Suprapubic skin (tissue), 4 donors: ENCODE measurements at places on chromosomes 1 and 21.

- DNase-seq: no peak
Observed at GRCh38 chr1:225468270-225469020, 40.6 kb upstream of the LBR start.

- no peak for DNase-seq
Observed at GRCh38 chr1:6866825-6867224, 81.6 kb downstream of the CAMTA1 start.

DNA sequence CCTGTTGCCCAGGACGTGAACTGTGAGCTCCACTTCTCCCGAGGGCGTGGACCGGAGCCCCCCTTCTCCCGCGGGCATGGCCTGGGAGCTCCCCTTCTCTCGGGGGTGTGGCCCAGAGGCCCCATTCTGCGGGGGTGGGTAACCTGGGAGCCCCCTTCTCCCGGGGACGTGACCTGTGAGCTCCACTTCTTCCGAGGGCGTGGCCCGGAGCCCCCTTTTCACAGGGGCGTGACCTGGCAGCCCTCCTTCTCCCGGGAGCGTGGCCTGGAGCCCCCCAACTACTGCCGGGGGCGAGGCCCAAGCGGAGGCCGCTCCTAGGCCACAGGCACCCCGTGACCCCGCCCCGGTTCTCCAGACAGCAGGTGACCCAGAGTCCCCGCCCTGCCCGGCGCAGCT is 320 bp downstream of the C1orf174 start:
- no peak for DNase-seq

DNA sequence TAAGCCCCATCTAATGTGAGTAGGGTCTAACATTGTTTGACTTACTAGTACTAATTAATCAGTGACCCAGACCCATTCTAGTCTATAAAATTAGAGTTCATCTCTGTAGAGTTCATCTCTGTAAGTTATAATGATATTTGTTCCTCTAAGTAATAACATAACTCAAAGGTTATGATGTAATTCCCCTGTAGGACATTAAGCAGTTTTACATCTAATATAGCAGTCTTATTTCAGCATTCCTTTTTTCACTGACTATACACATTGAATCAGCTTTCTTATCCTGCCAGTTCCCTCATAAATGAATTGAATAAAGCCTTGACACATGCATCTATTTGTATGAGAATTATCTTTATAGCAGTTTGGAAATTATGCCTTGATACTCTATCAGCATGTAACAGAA is 90.9 kb downstream of the SH3GLB1 start:
- DNase-seq: no peak

DNA sequence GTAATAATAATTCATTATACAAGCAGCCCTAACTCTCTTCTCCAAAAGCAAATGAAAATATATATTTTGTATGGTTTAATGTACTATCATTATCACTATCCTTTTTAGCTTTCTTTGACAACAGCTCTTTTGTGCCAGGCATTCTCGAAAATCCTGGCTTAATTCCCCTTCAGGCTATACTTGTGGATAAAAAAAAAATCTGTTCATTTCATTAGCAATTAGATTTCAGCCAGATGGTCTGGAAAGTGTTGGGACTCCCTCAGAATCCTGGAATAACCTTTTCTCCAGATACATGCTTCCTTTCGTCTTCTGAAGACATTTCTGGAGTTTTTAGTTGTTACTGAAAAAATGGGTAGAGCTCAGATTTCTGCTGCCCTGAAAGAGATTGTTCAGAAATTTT is 83.4 kb upstream of the PLPPR4 start:
- DNase-seq: no peak

- DNase-seq: no peak
Observed at GRCh38 chr1:21304488-21304887, 14.2 kb upstream of the ECE1 start.

- DNase-seq: no peak
Observed at GRCh38 chr21:38439957-38440356, 58.3 kb downstream of the ERG start.

GRCh38 chr1:1013922-1014648 is 788 bp downstream of the ISG15 start:
- no peak for DNase-seq

GRCh38 chr1:205236951-205237475 is 9.3 kb downstream of the TMCC2 start:
- DNase-seq: no peak

DNA sequence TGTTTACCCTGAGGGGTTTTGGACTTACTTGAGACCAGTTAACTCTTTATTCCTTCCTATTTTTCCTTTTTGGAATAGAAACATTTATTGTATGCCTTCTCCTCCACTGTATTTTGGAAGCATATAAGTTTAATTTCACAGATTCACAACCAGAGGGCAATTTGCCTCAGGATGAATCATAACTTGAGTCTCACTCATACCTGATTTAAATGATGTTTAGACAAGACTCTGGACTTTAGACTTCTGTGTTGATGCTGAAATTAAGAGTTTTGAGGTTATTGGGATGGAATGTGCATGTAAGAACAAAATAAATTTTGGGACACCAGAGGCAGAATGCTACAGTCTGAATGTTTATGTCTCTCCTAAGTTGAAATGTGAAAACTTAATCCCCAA is 7.1 kb upstream of the ADAM30 start:
- DNase-seq: no peak

DNA sequence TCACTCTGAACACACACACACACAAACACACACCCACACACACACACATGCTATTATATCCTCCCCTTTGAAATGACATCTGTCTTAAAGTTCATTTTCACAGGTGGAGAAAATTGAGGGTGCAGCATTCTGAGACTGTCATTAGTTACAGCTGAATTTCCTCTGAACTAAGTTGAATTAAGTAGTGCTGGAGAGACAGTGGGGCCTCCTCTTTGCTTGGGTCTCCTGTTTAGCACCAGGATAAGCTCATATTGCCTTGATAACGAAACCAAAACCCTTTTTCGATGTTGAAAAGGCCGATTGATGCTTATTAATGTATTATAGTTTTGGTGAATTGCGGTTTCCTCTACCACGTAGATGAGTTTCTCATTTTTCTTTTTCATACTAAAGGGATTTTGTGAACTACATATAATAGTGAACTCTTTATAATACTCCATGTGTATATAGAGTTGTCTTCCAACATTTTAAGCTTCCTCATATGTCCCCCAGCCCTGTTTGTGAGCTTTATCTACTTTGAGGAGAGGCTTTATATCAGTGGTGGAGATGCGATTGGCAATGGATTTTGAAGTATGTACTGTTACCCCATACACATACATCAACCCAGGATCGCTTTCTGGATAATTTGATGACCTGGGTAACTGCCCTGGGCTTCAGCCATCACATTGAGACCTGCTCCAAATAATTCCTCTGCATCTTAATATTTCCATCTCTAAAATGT is 17.4 kb downstream of the DYNLT5 start:
- no peak for DNase-seq

- DNase-seq: no peak
Observed at GRCh38 chr1:175521249-175522040, 221.9 kb downstream of the TNR start.

- no peak for DNase-seq
Observed at GRCh38 chr1:174666248-174666647, 218.5 kb downstream of the GPR52 start.

DNA sequence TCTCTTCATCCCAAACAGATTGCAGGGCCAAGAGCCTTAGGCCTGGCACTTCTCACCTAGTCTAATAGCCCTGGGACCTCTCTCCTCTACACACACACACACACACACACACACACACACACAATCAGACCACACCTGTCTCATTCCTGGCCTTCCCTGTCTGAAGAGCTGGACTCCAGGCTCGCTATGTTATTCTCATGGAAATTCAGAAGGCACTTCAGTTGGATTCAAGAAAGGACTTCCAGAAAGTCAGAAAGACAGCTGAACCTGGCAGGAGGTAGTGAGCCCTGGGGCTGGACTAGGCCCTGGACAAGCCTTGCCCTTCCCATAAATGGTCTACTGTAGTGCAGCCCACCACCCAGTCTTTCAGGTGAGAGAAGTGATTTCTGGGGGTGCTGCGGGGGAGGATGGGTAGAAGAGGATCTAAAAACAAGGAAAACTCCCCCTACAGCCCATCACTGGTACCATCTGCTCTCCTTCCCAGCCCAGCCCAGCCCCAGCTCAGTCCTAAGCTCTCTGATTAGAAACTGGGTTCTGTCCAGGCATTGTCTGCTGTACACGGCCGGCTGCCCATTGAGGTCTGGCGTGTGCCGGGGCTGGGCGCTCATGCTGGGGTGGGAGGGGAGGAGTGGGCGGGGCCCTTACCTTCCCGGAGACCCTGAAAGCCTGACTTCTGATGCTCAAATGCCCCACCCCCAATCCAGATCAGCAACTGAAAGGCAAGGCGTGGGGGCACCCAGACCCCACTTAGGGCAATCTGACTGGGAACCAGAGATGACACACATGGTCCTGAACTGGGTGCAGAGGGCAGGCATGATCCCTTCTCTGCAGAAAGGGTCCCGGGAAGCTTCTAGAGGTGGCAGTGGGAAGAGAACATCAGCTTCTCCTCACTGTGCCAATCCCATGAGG is 2.5 kb downstream of the KIF21B start:
- DNase-seq: no peak

GRCh38 chr1:198253668-198254067 is 96.9 kb downstream of the NEK7 start:
- DNase-seq: no peak

- DNase-seq: no peak
Observed at GRCh38 chr1:171222936-171223335, 25.4 kb upstream of the FMO1 start.

DNA sequence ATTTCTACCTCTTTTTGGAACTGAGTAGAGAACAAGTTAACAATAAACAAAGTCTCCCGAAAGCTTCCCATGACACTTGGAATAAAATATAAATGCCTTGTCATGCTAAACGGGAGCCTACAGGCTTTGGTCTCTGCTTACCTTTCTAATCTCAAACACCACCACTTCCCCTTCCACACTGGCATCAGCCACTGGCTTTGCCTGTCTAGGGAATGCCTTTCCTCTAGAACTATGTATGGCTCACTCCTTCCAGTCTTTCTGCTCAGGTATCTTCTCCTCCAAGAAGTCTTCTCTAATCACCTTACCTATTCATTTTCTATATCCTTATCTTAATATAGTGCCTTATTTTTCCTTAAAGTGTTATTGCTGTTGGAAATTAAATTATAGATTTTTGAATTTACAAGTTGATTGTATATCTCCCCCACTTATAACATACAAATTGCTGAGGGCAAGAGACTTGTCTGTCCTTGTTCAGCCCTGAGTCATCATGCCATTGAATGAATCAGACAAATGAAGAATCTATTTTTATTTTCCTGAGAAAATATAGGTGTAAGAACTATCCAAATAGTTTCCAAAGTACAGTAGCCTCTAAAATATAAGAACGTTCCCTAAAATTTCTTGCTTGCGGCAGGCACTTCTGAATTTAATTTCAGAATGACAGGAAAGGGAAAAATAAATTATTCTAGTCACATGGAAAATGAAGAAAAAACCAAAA is 119.2 kb downstream of the TM2D1 start:
- DNase-seq: no peak

- no peak for DNase-seq
Observed at GRCh38 chr1:110159168-110159567, 8.9 kb downstream of the SLC6A17 start.

DNA sequence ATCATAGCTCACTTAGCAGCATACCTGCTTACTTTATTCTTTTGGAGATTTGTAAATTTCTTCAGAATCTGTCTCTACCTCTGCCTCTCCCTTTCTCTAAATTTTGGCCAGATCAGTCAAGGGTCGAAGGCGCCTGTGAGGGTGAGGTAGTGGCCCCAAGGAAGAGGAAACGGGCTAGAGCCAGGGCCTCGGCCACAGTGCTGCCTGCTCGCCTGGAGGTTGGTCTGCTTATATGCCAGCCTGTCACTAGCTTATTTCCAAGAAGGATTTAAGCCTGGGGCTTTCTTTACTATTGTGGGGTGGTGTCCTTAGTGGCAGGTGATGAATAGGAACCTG is 19.6 kb downstream of the PEX14 start:
- DNase-seq: no peak

DNA sequence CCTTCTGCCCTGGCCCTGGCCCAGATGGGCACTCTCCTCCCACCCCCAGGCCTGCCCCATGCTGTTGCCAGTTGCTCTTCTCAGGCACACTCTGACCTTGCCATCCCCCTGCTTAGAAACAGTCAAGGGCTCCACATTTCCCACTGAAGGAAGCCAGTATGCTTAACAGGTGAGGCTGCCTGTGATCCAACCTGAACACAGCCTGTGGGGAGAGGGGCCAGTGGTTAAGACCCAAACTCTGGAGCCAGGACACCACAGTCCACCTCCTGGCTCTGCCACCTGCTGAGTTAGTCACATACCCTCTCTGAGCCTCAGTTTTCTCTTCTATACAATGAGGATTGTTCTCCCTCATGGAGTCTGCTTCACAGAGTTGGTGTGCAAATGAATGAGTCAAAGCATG is 526.9 kb downstream of the MATN1 start:
- DNase-seq: peak; percentile 43

DNA sequence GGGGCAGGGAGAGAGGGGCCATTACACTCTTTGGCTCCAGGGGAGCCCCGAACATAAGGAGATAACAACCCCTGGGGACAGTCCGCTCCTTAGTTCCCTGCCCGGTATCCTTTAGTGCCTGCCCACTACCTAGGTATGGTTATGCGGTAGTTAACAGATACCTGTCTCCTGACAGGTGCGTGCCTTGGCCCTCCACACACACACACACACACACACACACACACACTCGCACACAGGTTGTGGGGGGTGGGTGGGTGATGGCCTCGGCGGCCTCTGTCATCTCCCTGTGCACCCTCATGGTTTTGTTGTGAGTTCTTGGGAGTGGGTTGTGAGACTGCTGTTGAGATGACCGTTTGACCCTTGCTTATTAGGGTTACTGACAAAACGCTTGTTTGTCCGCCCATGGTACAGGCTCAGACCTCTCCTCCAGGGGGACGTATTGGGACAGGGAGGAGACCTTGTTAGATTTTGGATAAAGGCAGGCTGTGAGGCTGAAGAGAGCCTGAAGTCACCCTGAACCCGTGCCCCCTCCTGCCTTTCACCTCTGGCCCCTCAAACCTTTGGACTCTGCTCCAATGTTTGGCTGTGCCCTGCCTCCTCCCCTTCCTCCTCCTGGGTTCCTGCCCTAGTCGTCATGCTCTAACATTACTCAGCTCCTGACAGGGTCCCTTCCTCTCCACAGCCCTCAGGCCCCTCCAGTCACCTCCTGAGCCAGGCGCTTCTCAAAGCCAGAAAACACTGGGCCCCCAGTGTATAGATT is 979 bp downstream of the RASSF5 start:
- no peak for DNase-seq

GRCh38 chr1:212124690-212125582 is 89.4 kb downstream of the DTL start:
- DNase-seq: no peak

- no peak for DNase-seq
Observed at GRCh38 chr1:173330149-173330951, 123.2 kb upstream of the TNFSF4 start.

- no peak for DNase-seq
Observed at GRCh38 chr21:15826147-15826780, 96.5 kb downstream of the USP25 start.
